Activated gamma-delta T cell (primary cell): ENCODE measurements at places on chromosomes 5 and 9.

DNA sequence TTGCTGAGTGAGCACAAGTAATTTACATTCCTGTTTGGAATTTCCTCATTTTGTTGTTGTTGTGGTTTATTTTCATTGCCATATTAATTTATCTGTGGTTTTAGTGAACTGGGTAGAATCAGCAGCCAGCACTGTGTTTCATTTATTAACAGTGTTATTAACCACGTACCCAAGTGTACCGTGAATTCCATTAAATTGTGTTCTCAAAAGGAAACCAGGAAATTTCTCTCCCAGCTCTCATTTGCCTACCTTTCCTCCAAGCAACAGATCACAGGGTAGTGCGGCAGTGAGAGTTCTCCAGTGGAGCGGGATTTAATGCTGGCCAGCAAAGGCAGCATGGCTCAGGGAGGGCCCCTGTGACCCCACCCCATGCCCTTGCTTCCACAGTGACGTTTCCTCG is 54.6 kb downstream of the MVB12B start:
- no peak for DNase-seq

DNA sequence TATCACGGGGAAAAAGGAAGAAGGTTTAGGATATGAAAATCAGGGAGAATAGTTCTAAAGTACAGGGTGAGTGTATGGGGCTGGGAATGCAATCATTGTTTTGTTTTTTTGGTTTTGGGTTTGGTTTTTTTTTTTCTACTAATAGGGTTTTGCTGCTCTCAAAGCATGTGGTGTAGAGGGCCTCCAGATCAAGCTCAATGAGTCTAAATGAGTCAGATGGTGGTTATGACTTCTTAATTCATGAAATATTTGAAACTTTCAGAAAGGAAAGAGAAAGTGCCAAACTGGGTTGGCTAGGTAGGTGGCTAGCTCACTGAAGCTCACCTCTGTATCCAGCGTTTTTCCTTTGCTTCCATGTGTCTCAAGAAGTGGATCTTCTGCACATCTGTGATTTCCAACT is 10.7 kb downstream of the OR1L8 start:
- no peak for DNase-seq

DNA sequence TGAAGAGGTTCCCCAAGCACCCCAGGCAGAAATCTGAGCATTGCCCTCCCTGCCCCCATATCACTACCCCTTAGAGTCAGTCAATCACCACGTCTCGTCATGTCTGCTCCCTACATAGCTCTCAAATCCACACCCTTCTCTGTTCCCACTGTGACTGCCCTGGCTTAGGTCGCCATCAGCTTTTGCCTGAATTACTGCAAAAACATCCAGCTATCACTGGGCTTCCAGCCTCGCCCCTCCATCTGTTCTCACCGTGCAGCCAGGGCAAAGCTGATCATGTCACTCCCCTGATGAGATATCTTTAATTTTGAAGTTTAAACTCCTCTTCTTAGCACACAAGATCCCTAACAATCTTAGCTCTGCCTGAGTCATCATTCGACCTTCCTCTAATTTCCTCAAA is 89.6 kb upstream of the TBC1D2 start:
- no peak for DNase-seq

DNA sequence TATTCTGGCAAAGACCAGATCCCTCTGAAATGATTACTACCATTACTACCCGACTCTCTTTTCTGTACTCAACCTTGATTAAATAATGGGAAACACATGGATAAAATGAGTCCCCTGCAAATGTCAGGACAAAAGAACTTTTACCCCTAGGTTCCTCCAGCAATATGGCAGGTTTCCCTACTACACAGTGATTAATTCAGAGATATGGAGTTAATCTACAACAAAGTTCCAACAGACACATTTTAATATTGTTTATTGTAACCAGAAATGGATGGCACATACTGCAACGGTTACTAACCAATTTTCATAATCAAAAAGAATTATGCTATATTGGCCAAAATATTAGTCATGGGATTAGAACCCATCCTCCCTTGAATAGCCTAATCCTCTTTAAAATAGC is 294.8 kb downstream of the ATPSCKMT start:
- DNase-seq, result no peak

DNA sequence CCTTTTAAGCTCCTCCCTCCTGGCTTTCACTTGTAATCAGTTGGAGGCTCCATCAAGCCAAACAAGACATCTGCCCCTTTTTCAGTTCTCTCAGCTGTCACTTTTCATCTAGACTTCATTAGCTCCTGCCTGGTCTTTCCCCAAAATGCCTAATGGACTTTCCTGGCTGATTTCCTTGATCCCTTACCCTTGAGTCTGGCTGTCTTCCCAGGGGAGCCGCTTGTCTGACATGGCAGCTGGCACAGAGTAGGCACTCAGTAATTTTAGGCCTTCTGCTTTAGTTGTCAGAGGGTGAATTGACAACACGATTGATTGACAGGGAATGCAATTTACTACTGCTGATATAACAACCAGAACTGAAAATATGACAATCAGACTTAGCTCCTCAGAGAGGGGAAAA is 2.1 kb downstream of the C9orf153 start:
- no peak for DNase-seq

- DNase-seq, result no peak
These were observed 38.3 kb upstream of the TRMT10B start for GRCh38 chr9:37715260-37715659.
